Upper lobe of left lung (tissue), 6 donors: ENCODE measurements at places on chromosomes 16 and 17. TPM values are rescaled to one million over a fixed set of nuclear protein-coding genes. Genes with fewer than 3 reads are reported as not detected.

Gene TBC1D3E
- total RNA-seq: not detected

DNA sequence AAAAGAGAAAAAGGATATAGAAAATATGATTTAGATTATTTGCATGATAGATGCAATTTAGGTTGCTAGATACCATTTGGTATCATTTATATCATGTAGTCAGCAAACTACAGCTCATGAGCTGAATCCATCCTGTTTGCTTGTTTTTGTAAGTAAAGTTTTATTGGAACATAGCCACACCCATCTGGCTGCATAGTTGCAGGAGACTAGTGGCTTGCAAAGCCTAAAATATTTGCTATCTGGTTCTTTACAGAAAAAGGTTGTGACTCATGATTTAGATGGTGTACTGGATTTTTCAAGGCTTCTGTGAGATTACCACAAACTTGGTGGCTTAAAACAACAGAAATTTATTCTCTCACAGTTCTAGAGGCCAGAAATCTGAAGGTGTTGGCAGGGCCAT is 49.9 kb downstream of the MAP2K4 start:
- no peak for DNase-seq
- H3K4me1 ChIP-seq: no peaks in the 10 kb centered on the region
- no peaks in the 10 kb centered on the region for H3K36me3 ChIP-seq
- H3K27ac ChIP-seq: no peak overlapping the region

Gene CD300H
- not detected for total RNA-seq

DNA sequence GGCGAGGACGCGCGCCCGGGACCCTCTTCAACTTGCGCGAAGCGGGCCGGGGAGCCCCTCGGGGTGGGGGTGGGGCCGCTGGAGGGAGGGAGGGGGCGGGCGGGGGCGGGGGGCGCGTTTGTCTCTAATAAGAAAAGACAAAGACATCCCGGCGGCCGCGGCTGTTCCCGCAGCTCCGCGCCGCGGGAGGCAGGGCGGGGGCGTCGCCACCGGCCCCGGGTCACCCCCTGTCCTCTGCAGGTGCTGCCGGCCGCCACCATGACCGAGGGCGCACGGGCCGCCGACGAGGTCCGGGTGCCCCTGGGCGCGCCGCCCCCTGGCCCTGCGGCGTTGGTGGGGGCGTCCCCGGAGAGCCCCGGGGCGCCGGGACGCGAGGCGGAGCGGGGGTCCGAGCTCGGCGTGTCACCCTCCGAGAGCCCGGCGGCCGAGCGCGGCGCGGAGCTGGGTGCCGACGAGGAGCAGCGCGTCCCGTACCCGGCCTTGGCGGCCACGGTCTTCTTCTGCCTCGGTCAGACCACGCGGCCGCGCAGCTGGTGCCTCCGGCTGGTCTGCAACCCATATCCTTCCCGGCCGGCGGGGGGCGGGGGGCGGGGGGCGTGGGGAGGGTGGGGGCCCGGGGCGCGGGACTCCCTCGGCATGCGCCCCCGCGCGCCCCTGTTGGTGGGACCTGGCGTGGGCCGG is 714 bp downstream of the CACNA1H start:
- H3K27me3 ChIP-seq: peaks cover 55% of the 10 kb centered on the region
- H3K4me1 ChIP-seq: peaks cover 5% of the 10 kb centered on the region
- no peak for DNase-seq
- no peaks in the 10 kb centered on the region for H3K36me3 ChIP-seq
- H3K27ac ChIP-seq: peak overlapping the region; percentile 60

DNA sequence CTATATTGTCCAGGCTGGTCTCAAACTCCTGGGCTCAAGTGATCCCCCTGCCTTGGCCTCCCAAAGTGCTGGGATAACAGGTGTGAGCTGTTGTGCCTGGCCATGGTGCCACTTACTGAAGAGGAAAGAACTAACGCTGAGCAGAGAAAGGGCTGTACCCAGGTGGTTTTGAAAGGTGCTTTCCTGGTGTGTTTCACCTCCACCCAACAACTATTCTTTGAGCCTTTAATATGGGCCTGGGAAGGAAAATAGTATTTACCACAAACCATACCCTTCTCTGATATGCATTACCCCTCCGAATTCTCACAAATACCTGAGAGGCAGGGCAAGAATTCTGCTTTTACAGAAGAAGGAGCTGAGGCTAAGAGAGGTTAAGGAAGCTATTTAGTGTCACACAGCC is 24.8 kb downstream of the KPNA2 start:
- no peak for DNase-seq
- H3K27me3 ChIP-seq: no peaks in the 10 kb centered on the region
- no peak overlapping the region for H3K4me3 ChIP-seq
- H3K27ac ChIP-seq: no peak overlapping the region

Gene TMEM98
- 45.2 TPM for total RNA-seq

DNA sequence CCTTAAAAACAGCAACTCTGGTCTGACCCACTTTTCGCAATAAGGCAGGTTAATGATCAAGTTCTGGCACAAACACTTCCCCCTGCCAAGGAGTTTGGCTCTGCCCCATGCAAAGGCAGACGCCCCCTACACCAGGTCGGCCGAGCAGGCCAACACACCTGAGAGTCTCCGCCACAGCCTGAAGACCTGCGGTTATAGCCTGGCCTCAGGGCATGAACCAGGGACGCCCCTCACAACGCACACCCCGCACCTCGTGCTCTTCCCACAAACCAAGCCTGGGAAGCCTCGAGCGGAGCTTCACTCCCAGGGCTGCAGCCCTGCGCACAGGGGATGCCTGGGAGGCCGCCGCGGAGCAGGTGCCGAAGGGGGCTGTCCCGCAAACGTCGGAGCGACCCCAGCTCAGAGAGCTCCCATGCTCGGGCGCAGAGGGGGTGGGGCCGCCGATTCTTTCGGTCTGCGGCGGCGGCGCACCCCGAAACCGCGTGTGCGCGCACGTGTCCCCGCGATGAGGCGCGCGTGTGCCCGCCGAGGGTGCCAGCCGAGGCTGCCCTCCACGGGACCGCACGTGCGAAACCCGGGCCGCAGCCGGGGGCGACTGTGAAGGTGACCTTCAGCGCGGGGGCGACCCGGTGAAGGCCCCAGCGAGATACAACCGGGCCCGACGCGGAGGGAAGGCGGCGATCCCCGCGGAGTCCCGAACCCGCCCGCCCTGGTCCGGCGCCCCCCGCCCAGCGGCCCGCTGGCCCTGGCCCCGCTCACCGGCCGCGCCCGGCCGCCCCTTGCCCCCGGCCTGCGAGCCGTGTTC is 559 bp downstream of the CLUH start:
- H3K4me1 ChIP-seq: peaks cover 52% of the 10 kb centered on the region
- peak; percentile 91 for DNase-seq
- H3K27ac ChIP-seq: peak overlapping the region; percentile 70

- no peak overlapping the region for H3K4me3 ChIP-seq
- H3K27me3 ChIP-seq: no peaks in the 10 kb centered on the region
- DNase-seq: no peak
- H3K4me1 ChIP-seq: no peaks in the 10 kb centered on the region
- no peaks in the 10 kb centered on the region for H3K36me3 ChIP-seq
Observed at GRCh38 chr17:73350864-73351263, 39.1 kb upstream of the CDC42EP4 start.

Gene ARL2BP
- total RNA-seq: 74.9 TPM

GRCh38 chr17:57480438-57481196 is 224.3 kb downstream of the MSI2 start:
- no peaks in the 10 kb centered on the region for H3K4me1 ChIP-seq
- H3K4me3 ChIP-seq: no peak overlapping the region
- H3K27me3 ChIP-seq: no peaks in the 10 kb centered on the region
- H3K27ac ChIP-seq: no peak overlapping the region
- DNase-seq: no peak
- H3K36me3 ChIP-seq: no peaks in the 10 kb centered on the region

Gene KRTAP9-8
- not detected for total RNA-seq

Gene TP53TG3F
- not detected for total RNA-seq

DNA sequence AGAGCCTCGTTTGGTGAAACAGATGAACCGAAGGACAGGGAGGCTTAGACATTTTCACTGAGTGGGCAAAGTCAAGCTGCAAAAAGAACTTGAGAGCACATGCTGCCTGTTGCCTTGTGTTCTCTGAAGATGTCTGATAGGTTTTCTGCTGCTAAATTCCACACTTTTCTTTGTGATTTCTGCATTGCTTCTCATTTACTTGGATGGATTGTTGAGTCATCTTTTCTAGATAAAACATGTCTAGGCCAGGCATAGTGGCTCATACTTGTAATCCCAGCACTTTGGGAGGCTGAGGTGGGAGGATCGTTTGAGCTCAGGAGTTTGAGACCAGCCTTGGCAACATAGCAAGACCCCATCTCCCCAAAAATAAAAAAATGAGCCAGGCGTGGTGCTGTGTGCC is 80.4 kb upstream of the CLEC18A start:
- H3K27ac ChIP-seq: no peak overlapping the region
- H3K27me3 ChIP-seq: no peaks in the 10 kb centered on the region
- peaks cover 50% of the 10 kb centered on the region for H3K36me3 ChIP-seq
- H3K4me1 ChIP-seq: peaks cover 3% of the 10 kb centered on the region
- H3K4me3 ChIP-seq: no peak overlapping the region

Gene IGFALS
- total RNA-seq: 8.1 TPM

DNA sequence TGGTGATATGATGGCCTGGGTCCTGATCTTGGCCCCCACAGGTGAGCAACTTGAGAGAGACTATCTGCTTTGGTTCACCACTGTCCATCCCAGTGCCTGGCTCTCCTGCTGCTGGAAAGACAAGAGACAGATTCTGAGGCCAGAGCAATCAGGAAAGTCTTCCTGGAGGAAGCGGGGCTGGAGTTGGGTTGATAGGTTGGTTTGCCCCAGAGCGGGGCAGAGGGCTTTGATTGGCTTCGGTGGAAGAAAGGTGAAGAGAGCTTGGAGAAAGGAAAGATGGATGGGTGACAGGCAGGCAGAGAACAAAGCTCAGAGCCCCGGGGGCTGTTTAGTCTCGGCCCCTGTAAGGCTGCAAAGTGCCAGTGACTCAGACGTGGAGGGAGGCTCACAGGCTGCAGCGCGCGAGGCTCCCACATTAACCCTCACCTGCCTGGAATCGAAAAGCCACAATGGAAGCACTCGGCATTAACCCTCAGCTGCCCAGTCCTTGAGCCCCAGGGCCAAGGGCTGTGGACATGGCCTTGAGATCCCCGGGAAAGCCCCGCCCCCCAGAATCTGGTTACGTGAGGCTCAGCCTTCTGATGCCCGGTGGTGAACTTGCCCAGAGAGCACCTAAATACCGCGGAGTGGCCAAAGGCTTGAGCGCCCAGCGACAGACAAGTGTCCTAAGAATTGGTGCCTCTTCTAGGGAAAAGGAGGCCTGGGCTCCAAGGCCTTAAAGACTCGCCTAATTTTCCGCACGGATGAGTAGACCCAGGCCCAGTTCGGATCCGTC is 996 bp upstream of the CPNE2 start:
- H3K27ac ChIP-seq: peak overlapping the region; percentile 88
- peaks cover 34% of the 10 kb centered on the region for H3K4me1 ChIP-seq
- peak; percentile 85 for DNase-seq
- H3K27me3 ChIP-seq: no peaks in the 10 kb centered on the region

Gene ACSM2A
- 0.34 TPM for total RNA-seq

- H3K27ac ChIP-seq: no peak overlapping the region
- no peaks in the 10 kb centered on the region for H3K27me3 ChIP-seq
- no peak overlapping the region for H3K4me3 ChIP-seq
- DNase-seq: no peak
Observed at GRCh38 chr17:64547319-64547718, 40.5 kb downstream of the CEP95 start.

Gene CD79B
- total RNA-seq: 6.3 TPM

Gene LLGL2
- 206 TPM for total RNA-seq

Gene FOXL1
- total RNA-seq: 2.2 TPM

GRCh38 chr17:59845595-59846393 is 46.9 kb downstream of the TUBD1 start:
- peak overlapping the region; percentile 92 for H3K27ac ChIP-seq
- peak; percentile 74 for DNase-seq
- no peaks in the 10 kb centered on the region for H3K36me3 ChIP-seq

DNA sequence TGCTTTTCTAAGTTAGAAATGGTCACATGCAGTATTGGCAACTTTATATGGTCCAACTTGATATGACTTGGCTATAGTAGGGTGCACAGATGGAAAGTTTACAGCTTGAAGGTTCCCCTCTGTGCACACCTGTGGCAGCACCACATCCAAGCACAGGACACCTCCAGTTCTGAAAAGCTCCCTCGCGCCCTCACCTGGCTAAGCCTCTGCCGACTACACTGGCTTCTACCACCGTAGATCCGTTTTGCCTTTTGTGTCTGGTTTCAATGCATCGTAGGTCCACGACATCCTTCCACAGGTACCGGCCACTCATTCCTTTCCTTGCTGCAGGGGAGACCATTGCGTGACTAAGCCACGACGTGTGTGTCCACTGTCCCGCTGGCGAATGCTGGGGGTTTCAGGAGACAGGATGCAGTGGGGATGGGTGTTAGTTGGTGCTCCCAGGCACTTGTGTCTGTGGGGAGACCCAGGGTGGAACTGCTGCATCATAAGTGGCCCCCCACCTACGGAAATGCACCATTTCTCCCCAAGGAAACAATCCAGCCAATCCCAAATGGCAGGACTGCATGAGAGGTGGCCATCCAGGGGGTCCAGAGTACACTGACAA is 4.9 kb upstream of the RASD1 start:
- no peak for DNase-seq
- no peak overlapping the region for H3K4me3 ChIP-seq
- H3K27me3 ChIP-seq: no peaks in the 10 kb centered on the region
- H3K36me3 ChIP-seq: no peaks in the 10 kb centered on the region
- H3K4me1 ChIP-seq: peaks cover 9% of the 10 kb centered on the region

Gene PTGES3L
- total RNA-seq: not detected

DNA sequence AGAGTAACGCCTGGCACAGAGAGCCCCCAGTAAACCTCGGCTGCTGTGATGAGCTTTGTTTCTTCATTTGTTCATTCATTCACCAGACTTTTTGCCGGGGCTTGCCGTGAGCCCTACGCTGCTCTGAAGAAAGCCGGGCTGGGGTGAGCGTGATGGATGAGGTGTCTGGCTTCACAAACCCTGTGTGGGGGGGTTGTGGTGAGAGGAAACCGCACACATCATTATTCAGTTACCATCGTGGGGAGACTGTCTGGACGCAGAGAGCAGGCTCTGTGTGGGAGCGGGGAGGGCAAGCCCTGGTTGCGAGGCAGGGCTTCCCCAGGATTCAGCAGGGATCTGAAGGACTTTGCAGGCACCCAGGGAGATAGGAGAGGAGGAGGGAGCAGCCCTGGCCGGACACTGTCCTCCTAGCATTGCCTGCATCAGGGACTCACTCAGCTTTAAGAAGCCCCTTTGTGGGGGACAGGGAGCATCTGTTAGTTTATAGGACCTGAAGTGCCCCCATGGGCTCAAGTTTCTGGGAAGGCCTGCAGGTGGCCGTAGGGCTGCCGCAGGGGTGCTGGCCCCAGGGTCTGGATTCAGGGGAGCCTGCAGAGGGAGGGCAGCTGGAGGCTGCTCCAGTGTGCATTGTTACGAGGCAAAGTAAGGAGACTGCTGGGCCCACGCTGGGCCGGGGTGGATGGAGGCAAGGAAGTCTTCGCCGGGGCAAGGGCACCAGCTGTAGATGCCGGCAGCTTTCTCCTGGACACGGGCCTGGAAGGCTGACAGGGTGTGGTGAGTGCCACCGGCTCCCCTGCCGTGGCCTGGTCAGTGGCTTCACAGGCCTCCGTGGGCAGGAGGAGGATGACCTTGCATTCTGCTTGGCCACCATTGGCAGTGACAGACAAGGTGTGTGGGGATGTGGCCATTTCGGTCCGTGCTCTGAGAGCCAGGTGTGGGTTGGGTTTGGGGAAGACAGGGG is 334.5 kb downstream of the SEC14L1 start:
- H3K27ac ChIP-seq: peak overlapping the region; percentile 46
- DNase-seq: peak; percentile 69
- H3K36me3 ChIP-seq: no peaks in the 10 kb centered on the region
- no peak overlapping the region for H3K4me3 ChIP-seq
- no peaks in the 10 kb centered on the region for H3K27me3 ChIP-seq
- peaks cover 89% of the 10 kb centered on the region for H3K4me1 ChIP-seq
